WERI-Rb-1 (cell line): ENCODE measurements at places on chromosomes 1 and 21.

GRCh38 chr21:41725421-41726031, 41.3 kb downstream of the RIPK4 start:
- DNase-seq: no peak

DNA sequence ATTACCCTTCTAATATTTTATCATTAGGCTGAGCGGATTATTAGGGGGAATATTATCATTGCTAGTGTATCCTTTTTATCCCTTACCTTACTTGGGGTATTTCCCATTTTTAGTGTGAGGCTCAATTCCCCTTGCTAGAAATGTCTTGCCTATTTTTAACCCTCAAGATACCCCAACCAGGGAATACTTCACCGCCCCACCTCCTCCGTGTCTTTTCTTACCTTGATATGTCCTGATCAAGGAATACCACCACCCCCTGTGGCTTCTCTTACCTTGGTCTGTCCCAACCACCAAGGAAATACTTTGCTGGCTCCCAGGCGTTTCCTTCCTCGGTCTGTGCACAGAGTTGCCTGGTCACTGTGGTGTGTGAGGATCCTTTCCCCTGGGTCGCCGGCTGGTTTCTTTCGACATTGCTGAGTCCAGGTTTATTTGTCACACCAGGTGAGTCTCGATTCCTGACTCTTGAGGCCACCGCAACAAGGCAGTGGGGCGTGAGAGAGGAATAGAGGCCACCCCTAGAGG, 57.8 kb downstream of the SERINC2 start:
- no peak for DNase-seq

GRCh38 chr21:35046263-35046624, 2.9 kb downstream of the RUNX1 start:
- no peak for DNase-seq

- peak; percentile 12 for DNase-seq
Measured at GRCh38 chr1:206739411-206740076, 31.0 kb upstream of the IL19 start.

DNA sequence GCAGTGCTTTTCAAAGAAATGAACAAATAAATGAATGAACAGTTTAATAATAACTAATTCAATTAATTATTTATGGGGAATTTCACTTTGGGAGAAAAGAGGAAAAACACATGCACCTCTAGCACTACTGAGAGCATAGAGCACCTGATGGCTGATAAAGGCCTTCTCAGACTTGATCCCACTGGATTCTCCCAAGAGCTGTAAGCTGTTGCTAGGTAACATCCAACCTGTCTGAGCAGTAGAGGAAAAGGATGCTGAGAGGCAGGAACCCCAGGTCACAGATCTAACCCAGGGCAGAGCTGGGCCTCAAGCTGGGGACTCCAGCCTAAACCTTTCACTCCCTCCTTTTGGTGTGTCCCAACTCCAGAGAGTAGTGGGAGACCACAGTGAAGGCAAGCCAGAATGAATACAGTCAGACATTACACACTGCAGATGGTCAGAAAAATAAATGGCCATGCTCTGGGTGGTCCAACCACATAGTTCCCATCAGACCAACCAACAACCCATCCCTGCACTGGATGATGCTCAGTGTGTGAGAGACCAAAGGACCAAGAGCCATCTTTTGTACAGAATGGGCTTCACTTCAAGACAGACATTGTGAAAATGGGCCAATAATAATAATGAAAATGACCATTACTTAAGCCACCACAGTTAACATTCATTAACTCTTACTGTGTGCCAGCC, 15.4 kb downstream of the TRABD2B start:
- DNase-seq: no peak

GRCh38 chr1:63264161-63264560, 58.2 kb upstream of the FOXD3 start:
- no peak for DNase-seq

- DNase-seq: peak; percentile 91
Measured at GRCh38 chr1:86395751-86396497, at the start of gene ODF2L. TSS of gene ODF2L (minus strand) at chr1:86396323. CDS start at chr1:86387027, 9,296 bp downstream.

DNA sequence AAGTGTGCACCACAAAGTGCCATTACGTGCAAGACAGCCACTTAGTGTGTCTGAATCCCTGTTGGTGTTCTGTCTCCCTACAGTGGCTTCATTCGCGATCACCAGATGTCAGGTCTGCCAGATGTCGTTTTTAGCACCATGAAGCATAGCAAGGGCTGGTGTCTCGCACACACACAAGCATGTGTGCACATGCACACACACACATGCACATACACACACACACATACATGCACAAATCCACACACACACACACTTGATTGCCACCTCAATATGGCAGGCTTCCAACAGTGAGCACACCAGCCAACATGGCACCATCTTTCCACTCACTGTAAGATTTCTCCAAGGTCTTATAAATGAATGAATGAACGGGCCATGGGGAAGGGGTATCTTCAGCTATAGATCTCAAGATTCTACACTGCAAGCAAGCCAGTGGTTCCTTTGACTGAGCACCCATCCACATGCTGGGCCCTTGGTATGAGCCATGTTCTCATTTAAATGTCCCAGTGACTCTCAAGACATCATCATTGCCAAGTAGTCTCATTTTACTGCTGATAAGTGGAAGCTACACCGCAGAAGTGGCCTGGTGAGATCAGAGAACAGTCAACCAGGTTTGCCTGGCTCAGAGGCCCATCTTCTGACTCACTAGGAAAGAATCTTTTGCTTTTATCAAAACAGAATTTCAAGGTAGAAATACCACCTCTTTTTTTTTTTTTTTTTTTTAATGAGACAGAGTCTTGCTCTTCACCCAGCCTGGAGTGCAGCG, 84.9 kb downstream of the SIM2 start:
- DNase-seq: no peak

DNA sequence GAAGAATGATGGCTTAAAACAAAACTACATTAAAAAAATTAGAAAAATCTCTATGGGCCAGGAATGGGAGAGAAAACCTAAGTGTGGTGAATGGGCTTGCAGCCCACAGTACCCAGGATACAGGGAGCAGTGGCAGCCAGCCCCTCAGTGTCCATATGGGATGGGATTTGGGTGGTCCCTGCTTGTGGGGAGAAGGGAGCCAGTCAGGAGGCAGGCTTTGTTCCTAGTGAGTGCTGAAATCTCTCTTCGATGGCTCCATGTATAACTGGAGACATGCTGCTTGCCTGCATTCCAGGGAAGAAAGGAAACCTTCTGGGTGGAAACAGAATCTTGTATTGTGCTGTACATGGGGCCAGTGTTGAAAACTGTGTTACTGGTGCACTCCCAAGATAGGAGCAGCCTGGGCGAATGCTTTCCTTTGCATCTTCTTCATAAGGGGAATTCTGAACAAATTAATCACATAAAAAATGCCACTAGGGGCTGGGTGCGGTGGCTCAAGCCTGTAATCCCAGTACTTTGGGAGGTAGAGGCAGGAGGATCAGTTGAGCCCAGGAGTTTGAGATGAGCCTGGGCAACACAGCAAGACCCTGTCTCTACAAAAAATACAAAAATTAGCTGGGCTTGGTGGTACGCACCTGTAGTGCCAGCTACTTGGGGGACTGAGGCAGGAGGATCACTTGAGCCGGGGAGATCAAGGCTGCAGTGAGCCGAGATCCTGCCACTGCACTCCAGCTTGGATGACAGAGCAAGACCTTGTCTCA, 36.0 kb downstream of the PTPRU start:
- no peak for DNase-seq

DNA sequence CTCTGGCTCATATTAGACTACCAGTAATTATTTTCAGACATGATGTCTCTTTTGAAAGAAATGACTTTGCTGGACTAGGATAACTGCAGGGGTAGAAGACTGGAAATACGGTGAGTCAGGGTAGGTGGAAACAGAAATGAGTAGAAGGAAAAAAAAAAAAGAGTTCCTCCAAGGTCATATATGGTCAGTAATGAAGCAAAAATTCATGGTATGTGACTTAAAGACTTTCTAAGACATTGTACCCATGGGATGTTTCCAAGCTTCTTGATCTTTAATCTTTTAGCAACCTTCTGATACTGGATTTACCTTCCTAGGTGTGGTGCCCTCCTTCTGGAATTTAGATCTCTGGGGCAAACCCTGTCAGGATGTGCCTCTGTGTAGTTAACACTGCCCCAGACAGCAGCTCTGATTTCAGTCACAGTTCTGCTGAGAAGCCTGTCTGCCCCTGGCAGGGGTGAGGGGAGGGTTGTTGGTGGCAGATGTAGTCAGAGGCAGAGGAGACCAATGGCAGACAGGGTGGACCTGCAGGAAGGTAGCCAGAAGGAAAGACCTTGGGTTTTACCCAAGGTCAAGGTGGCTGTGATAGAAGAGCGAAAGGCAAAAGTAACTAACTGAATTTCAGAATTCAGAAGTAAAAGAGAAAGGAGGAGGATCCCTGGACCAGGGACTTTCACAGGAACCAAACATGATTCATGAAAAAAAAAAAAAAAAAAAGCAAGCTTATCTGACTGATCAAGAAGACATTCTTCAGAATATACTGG, 44.1 kb upstream of the BCL10 start:
- no peak for DNase-seq

DNA sequence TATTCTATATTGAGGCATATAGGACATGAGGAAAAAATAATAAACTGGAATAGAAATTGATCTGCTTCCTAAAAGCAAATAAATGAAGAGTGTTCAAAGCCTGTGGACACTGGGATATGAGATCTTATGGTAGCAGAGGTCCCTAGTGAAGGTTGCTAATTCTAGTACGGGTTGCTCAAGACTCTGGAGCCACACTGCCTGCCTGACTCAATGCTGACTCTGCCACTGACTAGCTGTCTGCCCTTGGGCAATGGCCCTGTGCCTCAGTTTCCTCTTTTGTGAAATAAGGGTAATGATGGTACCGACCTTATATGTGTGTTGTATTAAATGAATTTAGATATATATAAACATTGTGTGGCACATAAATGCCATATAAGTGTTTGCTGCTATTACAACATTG, 59.0 kb upstream of the C1orf53 start:
- DNase-seq: no peak

DNA sequence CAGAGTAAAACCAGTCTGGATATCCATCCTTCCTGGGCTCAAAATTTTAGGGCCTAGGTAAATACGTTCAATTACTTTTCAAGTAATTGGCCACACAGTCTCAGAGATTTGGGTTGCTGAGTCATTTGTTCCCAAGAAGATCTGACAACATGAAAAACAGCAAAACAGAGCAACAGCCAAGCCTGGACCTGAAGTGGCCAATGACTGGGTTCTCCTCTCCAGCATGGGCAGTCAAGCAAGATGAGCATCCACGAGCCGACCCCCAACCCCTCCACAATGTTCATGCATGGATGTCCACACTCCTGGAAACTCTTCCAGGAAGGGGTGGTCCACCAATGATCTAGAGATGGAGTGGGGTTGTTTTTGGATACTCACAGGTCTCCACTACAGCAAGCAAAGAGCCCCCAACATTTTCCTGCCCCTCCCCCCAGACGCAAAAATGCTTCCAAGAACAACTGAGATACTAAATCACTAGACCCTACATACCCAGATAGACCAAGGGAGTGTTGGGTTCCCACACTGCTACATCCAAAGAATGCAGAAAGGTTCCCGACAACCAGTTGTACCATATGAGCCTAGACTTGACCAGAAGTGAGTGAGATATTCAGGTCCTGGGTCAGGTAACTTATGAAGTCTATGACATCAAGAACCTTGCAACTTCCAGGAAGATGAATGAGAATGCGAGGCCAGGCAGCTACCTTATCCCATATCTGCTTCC, 73.0 kb downstream of the CD46 start:
- DNase-seq: no peak

DNA sequence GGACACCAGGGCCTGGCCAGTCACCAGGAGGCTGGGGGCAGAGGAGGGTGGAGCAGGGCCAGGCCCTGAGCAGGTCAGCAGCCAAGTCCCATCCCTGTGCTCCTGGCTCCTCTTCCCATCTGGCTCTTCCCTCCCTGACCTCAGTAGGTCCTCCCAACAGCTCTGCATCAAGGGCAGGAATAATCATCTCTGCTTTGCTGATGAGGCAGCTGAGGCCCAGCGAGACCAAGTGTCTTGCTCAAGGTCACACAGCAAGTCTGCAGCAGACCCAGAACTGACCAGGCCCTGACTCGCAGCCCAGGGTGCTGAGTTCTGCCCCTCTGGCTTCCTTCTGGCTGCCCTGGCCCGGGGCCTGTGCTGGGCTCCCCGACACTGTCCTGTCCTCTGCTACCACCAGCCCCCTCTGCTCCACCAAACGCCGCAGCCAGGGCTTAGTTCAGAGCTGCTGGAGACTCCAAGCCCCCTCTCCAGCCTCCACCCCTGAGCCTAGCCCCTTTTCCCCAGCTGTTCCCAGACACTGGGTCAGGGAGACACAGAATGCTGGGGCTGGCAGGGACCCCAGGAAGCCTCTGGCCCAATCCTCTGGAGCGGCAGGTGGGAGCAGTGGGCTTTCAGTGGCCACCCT, 224.9 kb downstream of the PTPRU start:
- no peak for DNase-seq

DNA sequence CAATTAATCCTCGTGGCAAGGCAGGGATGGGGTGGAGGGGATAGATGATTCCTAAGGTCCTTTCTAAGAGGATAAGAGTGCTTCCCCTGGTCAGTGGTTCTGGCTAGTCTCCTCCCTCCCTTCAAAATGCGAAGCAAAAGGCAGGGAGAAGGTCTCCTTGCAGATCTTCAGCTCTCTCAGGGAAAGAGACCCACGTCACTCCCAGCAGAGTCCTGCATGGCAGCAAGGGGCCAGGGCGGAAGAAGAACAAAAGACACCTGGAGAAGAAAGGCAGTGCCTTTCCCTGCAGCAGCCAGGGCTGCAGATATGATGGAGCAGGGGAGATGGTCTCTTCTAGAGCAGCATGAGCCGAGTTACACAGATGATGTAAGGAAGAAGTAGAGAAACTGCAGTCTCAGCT, 29.6 kb upstream of the SLAMF9 start:
- DNase-seq: peak; percentile 71

DNA sequence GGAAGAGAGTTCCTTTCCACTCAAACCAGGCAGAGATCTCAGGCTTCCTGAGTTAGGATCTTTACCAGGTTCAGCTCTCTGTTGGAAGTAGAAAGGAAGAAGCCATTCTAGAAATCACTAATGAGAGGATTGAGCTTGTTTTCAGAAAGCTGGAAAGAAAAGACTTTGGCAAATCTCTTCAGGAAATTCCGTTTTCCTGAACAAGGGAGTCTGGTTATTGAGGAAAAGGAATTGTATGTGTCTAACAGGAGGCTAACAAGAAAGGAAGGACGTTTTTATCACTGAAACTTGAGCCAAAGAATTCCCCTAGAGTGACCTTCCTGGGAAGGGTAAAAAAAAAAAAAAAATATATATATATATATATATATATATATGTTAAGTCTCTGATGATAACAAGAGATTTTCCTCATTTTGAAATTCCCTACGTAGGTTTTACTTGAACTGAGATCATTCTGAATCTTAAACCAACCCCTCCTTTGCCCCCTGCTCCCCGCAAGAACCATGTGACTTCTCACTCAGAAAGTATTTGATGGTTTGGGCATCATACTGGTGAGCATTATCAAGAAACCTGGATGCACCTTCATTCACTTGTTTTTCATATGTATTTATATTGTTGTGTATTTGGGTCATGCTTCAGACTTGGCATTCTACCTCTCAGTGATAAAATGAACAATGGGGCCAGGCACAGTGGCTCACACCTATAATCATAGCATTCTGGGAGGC, 98.4 kb upstream of the BMP8A start:
- DNase-seq: no peak
